Stimulated activated CD4-positive, alpha-beta T cell treated with anti-CD3 and anti-CD28 coated beads, TNF-alpha, amount 100 ng/mL, for 24 hours (primary cell): ENCODE measurements at places on chromosomes 2 and 18.

DNA sequence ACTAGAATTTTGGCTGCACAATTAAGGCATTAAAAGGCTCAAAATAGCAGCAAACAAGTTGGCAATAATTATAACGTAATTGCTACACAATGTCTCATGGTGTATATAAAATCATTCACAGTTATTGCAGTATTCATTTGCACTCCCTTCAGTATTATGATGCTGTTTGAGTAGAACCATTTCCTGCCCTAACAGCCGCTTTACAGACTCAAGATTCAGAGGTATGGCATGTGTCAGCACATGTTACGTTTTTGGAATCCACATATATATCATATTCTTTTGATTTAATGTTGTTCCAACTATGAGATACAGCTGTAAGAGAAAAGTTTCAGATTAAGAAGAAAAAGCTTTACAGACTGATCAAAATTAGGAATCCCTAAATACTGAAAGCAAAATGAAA lies 56.3 kb upstream of the NCKAP5 start:
- DNase-seq = no peak

- DNase-seq = no peak
These were observed 65.1 kb downstream of the MBP start for GRCh38 chr18:77067291-77068061.

DNA sequence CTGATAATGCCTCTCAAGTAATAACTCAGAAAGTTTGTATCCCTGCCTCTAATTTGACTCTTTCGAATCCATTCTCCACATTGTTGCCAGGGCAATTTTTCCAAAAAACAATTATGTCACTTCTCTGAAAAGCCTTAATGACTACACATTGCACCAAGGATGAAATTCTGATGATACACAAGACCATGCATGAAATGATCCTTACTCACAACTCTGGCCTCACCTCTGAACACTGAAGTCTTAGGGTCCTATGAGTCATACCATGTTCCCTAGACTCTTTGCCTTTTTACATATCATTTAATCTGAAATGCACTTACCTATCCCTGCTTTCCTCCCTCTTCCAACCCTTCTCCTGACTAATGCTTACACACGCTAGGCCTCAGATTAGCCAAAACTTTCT lies 51.0 kb downstream of the WDPCP start:
- no peak for DNase-seq

DNA sequence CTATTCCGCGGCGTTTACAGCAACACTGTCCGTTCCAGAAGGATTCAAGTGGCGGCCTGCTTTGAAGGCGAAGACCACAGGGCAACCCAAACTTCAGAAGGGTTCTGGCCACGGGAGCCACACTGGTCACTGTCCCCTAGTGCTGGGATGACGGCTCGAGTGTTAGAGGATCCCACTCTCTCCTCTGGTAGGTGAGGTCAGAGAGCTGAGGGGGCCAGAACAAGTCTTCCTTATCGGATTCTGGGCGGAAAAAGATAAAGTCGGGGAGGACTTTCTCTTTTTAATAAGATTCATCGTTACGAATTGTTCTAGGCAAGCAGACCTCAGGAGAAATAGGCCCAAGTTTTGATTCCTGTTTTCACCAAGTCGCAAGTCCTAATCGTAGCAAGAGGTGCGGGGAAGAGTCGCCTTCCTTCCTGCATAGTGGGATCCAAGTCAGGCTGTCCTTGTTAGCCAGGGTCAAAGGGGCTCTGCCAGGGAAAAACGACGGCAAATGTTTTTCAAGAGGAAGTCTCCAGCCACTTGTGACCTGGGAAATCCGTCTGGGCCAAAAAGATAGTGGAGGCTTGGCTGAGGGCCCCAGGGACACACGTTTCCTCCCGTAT lies 864 bp upstream of the MYL12A start:
- DNase-seq = no peak

- no peak for DNase-seq
These were observed 10.0 kb downstream of the CAPN10 start for GRCh38 chr2:240596491-240596931.

DNA sequence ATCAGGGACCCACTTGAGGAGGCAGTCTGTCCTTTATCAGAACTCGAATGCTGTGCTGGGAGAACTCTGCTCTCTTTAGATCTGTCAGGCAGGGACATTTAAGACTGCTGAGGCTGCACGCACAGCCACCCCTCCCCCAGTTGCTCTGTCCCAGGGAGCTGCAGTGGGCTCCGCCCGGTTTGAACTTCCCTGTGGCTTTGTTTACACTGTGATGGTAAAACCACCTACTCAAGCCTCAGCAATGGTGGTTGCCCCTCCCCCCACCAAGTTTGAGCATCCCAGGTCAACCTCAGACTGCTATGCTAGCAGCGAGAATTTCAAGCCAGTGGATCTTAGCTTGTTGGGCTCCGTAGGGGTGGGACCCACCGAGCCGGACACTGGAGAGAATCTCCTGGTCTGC lies 11.8 kb upstream of the LHCGR start:
- no peak for DNase-seq

- no peak for DNase-seq
These were observed 129.0 kb downstream of the EVA1A start for GRCh38 chr2:75431763-75432162.

GRCh38 chr2:109137616-109138015 lies 8.6 kb downstream of the SH3RF3 start:
- no peak for DNase-seq

DNA sequence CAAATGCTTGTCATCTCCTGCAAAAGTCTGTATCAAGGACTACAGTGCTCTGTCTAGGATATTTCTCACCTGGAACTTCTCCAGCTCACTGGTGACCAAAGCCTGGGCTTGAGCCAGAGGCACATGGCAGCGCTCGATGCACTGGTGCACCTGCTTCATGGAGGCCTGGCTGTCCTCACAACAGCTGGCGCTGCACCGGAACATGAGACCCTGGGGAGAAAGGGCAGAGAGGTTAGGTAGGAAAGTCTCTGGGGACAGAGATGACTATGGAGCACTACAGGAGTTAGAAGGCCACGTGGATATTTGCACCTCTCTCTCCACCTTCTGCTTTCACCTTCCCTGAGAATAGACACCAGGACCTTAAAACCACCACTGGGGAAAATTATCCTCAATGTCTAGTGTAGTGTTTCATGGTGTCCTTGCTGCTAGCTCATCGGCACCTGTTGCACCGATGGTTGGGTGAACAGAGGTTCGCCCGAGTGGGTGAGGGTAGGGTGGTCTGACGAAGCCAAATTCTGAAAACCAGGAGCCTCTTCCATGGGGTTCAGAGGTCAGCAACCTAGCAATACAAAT lies 1.0 kb downstream of the FAM136A start:
- DNase-seq = no peak

GRCh38 chr2:68911709-68912108 lies 40.5 kb upstream of the BMP10 start:
- DNase-seq = no peak

DNA sequence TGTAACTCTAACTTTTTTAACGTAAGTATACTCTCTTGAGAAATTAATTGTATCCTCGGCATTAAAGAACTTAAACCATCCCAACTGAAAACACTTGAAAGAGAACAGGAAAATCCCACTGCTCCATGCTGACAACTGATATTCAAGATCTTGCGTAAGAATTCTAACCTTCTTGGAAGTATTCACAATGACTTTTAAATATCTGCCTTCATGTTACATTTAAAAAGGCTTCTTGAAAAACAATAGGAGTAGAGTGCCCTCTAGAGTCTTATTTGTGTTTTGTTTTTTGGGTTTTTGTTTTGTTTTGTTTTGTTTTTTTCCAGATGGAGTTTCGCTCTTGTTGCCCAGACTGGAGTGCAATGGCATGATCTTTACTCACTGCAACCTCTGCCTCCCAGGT lies 65.4 kb upstream of the DNAJC10 start:
- no peak for DNase-seq

- DNase-seq = no peak
These were observed 523.1 kb downstream of the PLCL1 start for GRCh38 chr2:198327526-198327925.

DNA sequence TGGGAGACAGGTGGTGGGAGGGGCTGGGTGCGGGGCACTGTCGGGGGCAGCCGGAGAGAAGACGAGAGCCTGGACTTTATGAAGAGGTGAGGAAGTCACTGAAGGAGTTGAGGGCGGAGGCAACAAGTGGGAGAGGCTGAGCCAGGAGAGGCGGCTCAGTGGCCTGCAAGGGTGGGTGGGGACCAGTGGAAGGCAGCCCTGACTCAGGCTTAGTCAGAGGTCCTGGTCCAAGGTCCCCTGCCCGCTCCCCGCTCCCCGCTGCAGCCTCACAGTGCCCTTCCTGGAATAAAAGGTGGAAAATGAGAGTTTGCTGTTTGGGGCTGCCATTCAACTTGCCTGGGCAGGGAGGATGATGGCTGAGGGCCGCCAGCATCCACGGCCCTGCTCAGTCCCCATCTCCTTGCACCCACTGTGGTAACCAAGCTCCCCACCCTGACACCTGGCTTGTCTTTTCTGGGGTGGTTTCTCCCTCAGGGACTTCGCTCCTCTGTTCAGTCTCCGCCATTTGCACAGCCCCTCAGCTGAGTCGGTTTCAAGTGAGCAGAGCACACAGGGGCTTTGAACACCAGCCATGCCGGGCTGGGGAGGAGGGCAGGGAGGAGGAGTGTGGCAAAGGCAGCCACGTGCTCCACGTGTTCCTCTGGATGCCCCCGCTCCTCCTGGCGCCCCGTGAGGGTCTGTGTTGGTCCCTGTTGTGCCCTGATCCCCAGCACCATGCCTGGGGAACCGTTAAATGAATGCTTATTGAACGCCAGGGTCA lies 13.7 kb upstream of the RALB start:
- no peak for DNase-seq

DNA sequence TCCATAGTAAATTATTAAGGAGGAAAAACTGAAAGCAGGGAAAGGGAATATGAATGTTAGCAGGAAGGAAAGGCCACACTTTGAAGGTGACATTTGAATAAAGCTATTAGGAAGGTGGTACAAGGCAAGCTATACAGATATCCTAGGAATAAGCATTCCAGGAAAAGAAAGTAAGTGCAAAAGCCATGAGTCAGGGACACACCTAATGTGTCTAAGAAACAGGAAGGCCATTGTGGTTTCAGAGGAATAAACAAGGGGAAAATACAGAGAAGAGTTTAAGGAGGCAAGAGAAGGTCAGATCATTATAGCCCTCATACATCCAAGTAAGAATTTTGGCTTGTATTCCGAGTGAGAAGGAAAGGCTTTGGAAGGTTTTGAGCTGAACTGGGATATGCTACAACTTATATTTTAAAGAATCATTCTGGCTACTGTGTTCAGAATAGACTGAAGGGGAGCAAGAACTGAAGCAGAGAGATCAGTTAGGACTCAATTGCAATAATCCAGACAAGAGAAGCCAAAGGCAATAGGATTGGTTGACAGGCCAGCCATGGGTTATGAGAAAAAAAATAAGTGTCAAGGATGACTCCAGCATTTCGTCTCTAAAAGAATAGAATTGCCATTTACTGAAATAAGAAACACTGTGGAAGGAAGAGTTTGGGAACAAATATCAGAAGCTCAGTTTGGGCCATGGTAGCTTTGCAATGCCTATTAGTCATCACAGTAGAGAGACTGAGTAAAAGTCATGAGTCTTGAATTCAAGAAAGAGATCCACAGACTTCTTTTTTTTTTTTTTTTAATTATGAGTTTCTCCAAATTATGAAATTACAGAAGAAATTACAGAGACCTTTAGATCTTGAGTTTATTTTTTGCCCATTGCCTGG lies 11.3 kb downstream of the RAD51AP2 start:
- DNase-seq = no peak

GRCh38 chr18:8980496-8980895 lies 122.0 kb upstream of the NDUFV2 start:
- no peak for DNase-seq

GRCh38 chr2:113225263-113226259 lies 51.8 kb downstream of the PSD4 start:
- DNase-seq = no peak

DNA sequence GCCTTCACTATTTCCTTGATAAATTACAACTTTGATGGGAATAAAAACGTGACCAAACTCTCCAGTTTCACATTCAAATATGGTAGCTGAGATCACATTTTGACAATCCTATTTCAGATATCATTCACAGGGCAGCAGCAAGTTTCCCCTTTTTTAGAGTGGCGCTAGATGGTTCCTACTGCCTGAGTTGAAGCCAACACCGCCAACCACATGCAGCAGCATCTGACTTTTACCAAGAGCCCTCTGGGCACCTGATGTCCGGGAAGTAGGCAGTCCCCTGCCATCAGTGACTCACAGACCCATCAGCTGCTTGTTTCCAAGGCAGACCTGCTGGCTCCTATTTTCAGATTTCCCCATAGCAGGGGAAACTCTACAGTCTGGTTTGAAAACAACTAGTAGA lies 4.0 kb upstream of the MREG start:
- peak; percentile 24 for DNase-seq

GRCh38 chr2:137047369-137047768 lies 282.0 kb downstream of the THSD7B start:
- no peak for DNase-seq

- DNase-seq = no peak
These were observed 194.5 kb downstream of the RAD51AP2 start for GRCh38 chr2:17323697-17324096.

DNA sequence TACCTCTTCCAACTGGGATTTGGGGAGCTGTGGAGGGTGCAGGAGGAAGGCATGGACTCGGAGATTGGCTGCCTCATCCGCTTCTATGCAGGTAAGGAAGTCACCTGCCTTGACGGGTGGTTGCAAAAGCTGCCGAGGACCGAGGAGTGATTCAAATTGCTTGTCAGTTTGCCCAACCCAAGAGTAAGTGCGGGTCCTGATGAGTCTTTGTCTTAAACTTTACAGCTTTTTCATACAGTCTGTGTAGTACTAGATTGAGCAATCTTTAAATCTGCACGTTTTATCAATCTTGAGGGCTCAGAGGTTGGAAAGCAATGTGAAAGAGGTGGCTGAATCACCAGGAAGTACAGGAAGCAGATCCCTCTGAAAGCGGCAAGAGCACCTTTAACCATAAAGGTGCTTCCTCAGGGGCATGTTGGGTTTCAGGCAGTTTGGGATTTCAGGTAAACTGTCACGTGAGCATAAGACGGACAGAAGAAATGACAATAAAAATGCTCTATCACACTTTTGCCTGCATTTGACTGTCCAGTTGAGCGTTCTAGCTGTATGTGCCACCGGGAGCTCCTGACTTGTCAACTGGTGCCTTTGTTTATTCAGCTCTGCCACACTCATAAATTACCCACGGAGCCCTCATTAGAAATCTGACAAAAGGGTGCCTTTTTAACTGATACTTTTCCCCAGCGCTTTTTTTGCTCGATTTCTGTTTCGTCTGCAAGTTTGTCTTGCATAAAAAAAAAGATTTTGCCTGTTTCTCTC lies 2.0 kb downstream of the PHLPP1 start:
- DNase-seq = no peak

DNA sequence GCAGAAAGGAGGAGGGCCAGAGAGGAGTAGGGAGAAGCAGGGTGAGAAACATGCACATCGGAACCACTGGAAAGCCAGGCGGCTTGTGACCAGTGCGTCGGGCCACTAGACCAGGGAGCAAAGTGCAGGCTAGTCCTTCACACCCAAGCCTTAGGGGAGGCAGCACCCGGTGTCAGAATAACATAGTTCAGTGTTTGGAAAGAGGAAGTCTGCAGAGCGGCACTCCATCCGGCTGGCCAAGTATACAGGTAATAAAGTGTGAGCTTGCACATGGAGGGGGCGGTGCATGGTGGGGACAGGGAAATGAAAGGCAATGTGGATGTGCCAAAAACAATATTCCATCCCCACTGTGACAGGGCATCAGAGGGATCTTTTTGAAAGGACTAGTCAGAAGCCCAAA lies 69.7 kb downstream of the ZNF521 start:
- DNase-seq = no peak

GRCh38 chr2:133344849-133345248 lies 223.4 kb downstream of the NCKAP5 start:
- no peak for DNase-seq

- DNase-seq = no peak
These were observed 40.4 kb upstream of the SMAD2 start for GRCh38 chr18:47970664-47971531.

- DNase-seq = peak; percentile 11
These were observed 6.8 kb upstream of the PXDN start for GRCh38 chr2:1750933-1751766.
